ENCODE measurements at places on chromosomes 4 and X.
A peak's percentile ranks its signal among the peaks of the same experiment; 100 is the strongest.

DNA sequence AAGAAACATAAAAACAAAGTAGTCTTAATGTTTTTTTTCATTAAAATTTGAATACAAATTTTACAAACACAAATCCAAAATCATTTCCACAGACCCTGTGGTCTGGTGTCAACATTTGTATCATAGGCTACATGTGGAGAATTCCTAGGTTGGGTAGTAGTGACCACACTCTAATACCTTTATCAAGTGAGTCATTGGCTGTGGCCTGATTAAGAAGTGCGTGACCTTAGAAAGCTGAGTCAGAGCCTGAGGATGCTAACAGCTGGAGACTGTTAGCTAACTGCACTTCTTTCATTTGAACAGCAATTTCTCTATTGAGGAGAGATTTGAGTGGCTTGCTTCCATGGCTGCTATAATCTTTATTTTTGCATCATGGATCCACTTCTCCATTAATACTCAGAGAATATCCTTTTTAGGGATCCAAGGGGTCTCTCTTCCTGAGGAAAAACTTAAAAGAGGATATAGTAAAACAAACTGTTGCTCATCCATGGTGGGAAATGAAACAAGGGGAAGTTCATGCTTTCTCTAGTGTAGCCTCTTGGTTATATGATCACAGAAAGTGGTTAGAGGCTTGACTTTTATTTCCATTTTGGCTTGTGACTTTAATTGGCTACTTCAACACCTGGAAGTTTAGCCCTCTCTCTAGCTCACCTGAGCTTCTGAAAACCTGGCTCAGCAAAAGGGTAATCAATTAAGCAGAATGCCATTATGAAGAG lies 335.8 kb downstream of the PABPC4L start:
- DNase-seq: no peak

DNA sequence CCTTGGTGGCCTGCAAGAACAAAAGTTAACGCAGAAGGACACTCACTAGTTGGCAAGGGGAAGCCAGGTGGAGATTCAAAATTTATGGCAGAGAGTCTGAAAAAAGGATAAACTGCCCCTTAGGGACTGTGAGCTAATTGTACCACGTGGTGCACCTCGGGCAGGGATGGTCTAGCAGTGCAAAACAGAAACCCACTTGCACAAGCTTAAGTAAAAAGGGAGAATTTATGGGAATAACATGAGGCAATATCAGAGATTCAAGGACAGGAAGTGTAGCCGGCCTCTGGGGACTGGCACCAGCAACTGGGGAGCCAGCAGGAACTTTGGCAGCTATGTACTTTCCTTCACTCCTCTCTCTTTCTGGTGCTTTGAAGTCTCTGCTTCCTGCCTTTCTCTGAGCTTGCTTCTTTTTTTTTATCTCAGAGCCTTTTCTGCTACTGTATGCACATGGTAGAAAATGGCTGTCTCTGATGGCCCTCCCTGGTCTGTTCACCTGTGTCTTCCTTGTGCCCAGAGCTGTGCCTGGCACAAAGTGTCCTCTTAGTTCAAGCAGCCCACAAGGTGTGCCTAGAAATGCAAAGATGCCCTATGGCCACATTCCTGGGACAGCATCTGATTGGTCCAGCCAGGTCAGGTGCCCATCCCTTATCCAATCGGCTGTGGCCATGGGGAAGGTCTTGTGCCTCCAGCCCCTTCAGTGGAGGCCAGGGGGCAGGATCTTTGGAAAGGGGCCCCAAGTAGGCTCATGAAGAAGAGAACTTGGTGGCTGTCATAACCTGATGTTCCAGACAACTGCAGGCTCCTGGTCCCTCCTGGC lies 114.8 kb upstream of the ATP6AP2 start:
- no peak for DNase-seq

DNA sequence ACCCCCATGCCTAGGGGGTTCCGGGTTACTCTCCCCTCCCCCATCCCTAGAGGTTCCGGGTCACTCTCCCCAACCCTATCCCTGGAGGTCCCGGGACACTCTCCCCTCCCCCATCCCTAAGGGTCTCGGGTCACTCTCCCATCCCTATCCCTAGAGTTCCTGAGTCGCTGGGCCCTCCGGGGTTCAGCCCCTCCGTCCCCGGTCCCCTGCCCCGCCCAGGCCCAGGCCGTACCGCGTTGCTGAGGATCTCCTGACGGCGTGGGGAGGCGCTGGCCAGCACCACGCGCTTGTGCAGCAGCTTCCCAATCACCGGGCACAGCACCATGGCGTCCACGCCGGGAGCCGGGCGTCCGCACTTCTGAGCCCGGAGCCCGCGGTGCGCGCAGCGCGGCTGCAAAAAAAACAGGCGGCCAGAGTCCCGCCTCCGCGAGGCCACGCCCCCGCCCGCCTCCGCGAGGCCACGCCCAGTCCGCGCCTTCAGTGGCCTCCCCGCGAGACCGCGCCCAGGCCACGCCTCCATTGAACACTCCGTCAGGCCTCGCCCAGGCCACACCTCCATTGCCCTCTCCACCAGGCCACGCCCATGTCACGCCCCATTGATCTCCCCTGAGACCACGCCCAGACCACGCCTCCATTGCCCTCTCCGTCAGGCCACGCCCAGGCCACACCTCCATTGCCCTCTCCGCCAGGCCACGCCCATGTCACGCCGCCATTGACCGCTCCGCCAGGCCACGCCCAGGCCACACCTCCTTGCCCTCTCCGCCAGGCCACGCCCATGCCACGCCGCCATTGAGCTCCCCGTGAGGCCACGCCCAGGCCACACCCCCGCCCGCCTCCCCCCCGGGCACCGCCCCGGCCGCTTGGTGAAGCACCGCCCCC lies at the start of gene ASMTL:
ASMTL (minus strand) TSS at position 394 of the 879 bp plus-strand sequence; CDS start at position 325, 69 bp downstream.
- peak; percentile 100 for DNase-seq

GRCh38 chr4:112284166-112284565 lies 1.5 kb downstream of the TIFA start:
- DNase-seq: no peak

- DNase-seq: no peak
Observed at GRCh38 chrX:88672261-88672660, 74.8 kb upstream of the CPXCR1 start.

GRCh38 chr4:110848787-110849186 lies 225.9 kb upstream of the PITX2 start:
- DNase-seq: no peak

- no peak for DNase-seq
Observed at GRCh38 chrX:46791927-46792809, 33.2 kb upstream of the SLC9A7 start.

DNA sequence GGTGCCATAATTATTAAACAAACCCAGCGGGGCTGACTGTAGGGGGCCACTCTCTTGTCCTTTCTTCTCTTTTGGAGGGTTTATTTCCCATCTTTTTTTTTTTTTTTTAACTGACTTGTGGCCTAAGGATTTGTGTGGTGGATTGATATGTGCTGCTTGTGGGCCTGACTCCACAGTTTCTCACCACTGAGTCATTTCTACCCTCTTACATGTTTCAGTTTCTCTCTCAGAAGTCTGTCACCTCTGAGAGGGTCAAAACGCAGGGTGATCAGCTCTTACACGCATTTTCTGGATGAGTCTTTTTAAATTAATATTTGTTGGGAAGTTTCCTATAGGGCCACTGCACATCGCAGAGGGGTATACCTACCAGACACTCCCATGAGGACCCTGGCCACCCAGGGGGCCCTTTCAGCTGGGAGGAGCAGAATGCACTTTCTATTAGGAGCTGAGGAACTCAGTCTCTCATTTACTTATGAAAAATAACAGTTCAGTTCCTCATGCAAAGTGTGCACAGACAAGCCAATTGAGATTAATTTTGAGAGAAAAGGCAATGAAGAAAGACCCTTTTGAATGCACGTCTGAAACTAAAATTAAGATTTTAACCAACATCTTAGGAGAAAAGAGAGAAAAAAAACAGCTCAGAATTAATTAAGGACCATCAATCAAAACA lies 407.9 kb downstream of the TECRL start:
- DNase-seq: no peak

- no peak for DNase-seq
Observed at GRCh38 chr4:18691431-18692200, 670.1 kb upstream of the LCORL start.

GRCh38 chr4:108731006-108731405 lies 31.8 kb downstream of the ETNPPL start:
- DNase-seq: no peak

DNA sequence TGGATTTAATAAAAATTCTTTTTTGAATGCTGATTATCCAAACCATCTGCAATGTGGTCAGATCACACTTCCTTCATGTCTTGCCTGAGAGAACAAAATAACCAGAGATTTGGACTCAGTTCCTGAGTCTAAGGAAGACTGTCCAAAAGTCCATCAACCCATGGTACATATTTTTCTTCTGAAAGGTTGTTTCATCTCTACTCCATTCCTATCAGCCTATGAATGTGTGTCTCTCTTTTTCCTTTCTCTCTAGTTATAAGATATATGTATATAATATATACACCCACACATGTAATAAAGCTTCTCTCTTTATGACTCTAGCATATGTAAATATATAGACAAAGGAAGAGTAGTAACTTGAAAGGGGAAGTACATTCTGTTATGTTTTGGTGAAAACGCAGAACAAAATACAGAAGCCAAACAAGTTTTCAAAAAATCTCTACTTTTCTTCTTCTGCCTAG lies 226.9 kb downstream of the ARHGAP24 start:
- DNase-seq: no peak

GRCh38 chr4:73743281-73743680 lies 2.9 kb downstream of the CXCL8 start:
- DNase-seq: no peak

- peak; percentile 13 for DNase-seq
Observed at GRCh38 chr4:112515198-112516065, 548 bp downstream of the NEUROG2 start.

- no peak for DNase-seq
Observed at GRCh38 chr4:120085705-120086104, 19.1 kb upstream of the MAD2L1 start.

- DNase-seq: no peak
Observed at GRCh38 chr4:184444953-184445309, 29.4 kb downstream of the IRF2 start.

DNA sequence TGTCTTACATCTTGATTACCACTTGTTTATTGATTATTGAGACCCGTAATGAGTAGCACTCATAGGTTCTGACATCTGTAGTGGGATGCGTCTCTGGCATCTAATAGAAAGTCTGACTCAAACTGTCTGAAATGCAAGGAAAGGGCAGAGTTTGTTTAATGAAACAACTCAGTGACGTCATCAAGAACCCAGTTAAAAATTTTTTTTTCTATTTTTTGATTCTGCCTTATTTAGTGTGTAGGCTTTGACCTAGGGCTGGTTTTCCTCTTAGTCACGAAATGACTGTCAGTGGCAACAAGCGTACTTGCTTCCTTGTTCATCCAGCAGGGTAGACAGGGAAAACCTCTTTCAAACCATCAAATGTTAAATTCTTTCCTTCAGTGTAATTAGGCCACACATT lies 3.1 kb upstream of the CDKL5 start:
- DNase-seq: no peak

DNA sequence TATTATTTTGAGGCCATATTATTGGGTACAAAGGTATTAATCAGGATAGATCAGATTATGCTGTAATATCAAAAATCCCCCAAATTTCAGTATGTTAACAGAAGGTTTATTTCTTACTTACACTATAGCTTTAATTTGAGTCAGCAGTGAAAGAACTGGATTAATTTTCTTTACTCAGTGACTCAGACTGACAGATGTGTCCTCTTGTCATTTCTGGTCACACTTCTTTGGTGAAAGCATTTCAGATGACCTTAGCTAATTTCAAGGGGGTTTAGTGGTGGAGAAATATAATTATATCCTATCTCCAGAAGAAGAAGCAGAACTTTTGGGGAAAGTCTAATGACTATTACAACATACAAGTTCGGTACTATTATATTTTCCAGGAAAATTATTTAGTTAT lies 12.4 kb downstream of the DDIT4L start:
- DNase-seq: no peak

DNA sequence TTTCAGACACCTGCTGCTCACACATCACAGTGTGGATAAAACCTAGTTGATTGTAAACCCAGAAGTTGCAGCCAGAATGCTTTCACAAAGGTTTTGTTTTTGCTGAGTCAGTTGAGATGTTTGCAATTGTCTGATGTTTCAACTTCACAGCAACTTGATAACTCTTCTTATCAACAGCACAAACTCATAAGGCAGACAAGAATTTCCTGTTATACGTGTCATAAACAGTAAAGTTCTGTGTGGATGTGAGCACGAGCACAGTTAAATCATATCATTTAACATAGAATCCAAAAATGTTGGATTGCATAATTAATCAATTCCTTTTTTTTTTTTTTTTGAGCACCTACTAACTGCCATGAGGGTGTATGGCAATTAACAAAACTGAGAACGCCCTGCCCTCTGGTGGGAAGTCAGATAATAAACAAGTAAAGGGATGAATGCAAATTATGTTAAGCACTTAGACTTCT lies 512.2 kb downstream of the PDHA2 start:
- peak; percentile 33 for DNase-seq

GRCh38 chr4:45102716-45103115 lies 376.4 kb upstream of the GNPDA2 start:
- no peak for DNase-seq

- peak; percentile 0 for DNase-seq
Observed at GRCh38 chr4:1609901-1610790, 74.0 kb downstream of the FAM53A start.

DNA sequence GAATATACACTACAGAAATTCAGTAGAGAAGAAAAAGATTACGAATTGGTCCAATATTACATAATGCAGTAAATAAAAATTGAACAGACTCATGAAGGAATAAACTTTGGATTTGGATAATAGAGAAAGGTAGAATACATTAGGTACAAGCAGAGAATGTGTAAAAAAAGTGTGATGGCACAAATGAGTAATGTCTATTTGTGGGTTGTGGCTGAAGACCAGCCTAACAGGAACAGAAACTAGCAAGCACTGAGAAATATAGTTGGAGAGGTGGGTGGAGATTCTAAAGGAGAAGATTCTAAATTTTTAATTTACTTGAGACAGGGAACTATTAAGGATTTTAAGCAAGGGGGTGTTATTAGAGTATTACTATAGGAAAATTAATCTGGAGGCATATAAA lies 15.2 kb upstream of the CLOCK start:
- no peak for DNase-seq

DNA sequence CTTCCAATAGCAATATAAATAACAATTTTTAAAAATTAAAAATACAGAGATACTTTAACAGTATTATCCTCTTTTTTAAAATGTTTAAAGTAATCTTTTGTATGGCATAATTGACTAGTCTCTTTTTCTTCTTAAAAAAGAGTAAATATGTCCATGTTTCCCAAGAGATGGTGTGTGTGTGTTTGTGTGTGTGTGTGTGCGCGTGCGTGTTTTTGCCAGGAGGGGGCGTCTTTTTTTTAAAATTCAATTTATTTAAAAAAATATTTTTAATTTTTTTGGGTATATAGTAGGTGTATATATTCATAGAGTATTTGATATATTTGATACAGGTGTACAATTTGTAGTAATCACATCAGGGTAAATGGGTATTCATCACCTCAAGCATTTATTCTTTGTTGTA lies 1073.7 kb downstream of the PCDH7 start:
- no peak for DNase-seq

GRCh38 chrX:133370696-133371275 lies 44.5 kb downstream of the GPC4 start:
- DNase-seq: no peak

Data from T-helper 2 cell (primary cell).